ENCODE measurements at places on chromosomes 11 and 22.

DNA sequence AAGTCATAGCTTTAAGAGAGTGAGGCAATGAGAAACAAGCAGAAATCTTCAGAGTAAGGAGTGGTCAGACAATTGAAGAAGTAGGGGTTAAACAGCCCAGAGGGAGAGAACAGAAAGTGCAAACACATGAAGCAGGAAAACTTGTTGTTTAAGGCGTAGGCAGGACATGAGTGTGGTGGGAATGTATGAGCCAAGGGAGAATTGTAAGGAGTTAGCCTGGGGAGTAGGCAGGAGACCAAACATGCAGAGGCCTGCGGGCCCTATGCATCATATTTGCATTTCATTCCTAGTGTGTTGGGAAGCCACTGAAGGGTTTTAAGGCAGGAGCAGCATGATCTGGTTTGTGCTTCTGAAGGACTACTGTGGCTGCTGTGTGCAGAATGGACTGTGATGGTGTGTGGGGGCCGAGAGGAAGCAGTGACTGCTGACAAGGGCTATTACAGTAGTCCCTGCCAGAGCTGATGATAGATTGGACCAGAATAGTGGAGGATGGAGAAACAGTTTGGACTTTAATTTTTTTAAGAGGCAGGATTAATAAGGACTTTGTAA lies 179.9 kb upstream of the C11orf87 start:
- DNase-seq: no peak

- DNase-seq: no peak
These were observed 167.2 kb upstream of the ZBED5 start for GRCh38 chr11:11025087-11025486.

DNA sequence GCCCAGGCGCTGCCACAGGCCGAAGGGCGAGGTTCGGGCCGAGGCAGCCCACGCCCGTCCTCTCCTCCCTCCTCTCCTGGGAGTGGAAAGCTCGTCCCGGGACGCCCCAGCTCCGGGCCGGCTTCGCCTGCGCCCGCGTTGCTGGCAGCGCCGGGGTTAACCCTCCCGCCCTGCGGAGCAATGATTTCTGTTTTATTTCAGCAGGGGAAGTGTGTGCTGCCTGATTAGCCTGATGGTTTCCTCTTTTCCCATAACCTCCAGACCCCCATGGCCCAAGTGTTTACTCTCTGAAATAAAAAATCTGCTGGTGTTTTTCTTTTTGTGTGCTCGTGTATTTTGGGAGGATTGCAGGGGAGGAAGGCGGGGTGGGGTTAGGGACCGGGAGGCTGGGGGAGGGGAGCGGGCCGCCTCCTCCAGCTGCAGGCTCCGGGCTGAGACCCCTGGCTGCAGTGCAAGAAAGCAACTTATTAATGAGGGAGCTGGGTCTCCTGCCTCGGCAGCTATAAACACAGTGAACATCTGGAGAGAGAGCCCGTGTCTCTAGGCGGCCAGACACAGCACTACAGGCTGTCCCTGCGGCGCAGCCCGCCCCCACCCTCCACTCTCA lies 38.6 kb downstream of the ETS1 start:
- DNase-seq: peak; percentile 28

- DNase-seq: no peak
These were observed 12.2 kb downstream of the RIBC2 start for GRCh38 chr22:45425531-45426265.

DNA sequence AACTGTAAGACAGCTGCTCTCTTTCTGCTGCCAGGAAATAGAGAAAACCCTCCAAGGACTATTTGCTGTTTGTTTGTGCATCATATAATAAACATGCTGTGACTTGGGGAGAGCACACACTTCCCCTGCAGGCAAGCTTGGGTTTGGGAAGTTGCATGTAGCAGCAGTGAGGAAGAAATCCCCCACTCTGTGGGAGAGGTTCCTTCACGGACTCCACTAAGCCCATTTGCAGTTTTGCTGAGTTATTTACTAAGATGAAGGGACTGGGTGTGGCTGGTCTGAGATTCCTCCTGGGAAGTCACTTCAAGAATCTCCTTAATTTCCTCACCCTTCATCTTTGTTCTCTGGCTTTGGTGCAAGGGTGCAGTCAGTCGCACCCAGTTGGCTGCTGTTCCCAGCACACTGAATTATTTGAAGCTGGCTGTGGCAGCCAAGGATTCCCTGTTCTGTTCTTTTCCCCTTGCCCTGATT lies 104.9 kb downstream of the ARFGAP2 start:
- DNase-seq: no peak

- no peak for DNase-seq
These were observed 13.6 kb upstream of the FGF3 start for GRCh38 chr11:69832561-69833413.

DNA sequence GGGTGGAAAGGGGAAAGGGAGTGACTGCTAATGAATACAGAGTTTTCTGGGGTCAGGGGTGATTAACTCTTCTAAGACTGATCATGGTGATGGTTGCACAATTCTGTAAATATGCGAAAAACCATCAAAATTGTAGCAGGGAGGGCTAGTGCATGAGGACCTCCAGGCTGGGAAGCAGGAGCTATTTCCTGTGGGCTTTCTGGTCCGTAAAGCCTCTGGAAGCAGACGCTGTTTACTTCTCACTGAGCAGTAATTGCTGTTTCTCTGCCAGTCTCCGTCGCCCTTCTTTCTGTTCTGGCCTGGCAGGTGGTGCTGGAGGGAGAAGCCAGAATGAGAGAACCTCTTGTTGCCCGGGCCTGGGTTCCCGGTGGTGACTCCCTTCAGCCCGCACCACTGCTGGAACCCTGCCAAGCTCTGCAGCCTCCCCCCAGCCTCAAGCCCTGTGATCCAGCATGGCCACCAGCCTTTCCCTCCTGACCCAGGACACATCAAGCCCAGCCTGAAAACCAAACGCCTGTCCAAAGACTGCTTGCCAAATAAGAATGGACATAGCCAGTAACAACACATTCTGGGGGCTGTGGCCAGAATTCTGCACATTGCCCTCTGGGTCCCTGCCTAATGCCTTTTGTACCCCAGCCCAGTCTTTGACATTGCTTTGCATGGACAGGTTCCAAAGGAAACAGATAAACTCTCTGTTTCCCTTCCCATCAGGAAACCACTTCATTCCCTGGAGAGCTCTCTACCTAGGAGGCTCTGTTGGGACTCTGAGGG lies 201.0 kb upstream of the NAV2 start:
- DNase-seq: no peak

GRCh38 chr22:19522190-19522880 lies 1.9 kb downstream of the CLDN5 start:
- DNase-seq: no peak

- DNase-seq: peak; percentile 23
These were observed at the start of gene BCR for GRCh38 chr22:23180301-23180892. Gene BCR (plus strand): TSS chr22:23180509. CDS start chr22:23180961, 452 bp downstream.

DNA sequence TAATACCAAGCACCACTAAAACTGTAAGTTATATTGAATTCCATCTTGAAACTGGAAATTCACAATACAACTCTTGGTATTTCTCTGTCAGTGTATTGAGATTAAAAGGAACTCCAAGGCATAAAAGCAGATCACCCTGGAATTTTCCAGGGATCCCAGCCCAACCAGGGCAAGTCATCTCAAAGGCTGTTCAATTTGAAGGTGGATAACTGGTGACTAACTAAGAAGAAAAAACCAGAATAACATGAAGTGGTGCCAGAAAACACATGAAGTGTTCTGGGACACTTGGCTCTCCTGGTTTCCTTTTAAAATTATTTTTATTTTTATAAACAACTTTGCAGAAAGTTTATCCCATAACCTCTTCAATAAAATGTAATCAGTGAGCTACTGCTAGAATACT lies 7.8 kb upstream of the BMAL1 start:
- no peak for DNase-seq

DNA sequence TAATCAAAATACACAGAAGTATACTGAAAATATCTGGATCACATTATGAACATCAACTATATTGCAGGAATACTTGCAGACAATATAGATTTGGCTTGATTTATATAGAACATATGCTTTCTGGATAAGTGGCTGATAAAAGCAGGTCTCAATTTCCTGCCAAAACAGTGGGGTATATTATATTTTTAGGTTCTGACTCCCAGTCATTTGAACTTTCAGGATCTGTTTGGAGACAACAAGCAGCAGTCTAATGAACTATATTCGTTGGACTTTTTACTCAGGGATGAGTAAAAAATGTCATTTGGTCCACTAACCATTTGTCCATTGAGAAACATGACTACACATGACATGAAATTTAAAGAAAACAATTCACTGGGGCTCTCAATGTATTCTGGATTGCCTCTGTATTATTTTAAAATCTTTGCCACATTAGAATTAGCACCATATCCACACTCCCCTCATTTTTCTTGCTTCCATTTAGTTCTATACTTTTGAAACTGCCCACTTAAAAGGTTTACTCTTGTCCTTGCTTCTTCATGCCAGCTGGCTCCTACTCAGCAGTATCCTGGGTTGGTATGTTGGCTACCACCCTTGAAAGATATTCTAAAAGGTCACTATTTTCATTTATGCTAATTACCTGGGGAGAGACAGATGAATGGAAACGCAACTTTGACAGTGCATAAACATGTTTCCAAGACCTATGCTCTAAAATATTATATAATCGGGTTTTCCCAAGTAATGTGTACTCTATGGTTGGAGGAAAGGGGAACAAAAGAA lies 153.0 kb downstream of the APOL5 start:
- no peak for DNase-seq

- no peak for DNase-seq
These were observed 48.1 kb upstream of the SHISAL1 start for GRCh38 chr22:44360668-44361381.

- no peak for DNase-seq
These were observed 3.3 kb downstream of the RPLP2 start for GRCh38 chr11:813072-813455.

DNA sequence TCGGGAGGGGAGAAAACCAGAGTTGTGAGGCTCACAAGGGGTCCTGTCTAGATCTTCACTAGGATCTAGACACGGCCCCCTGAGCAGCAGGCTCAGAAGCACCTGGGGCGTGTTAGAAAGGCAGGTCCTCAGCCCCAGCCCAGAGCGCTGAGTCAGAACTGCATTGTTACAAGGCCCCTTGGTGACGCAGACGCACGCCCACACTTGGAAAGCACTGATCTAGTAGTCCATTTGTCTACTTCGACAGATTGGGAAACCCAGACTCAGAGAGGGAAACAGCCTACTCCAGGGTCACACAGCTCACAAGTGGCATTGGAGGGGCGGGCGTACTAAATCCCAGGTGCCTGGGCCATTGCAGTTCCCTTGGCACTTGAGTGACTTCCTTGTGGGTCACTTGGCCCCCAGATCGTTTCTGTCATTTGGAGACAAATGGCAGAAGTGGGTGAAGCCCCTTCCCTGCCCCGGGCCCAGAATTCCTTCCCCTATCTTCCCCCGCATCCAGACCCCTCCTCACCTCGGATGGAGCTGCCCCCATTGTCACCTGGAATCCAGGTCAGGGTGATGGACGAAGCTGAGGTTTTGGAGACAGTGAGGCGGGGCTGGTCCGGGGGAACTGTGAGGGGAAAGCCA lies 110.8 kb downstream of the CEP164 start:
- no peak for DNase-seq

DNA sequence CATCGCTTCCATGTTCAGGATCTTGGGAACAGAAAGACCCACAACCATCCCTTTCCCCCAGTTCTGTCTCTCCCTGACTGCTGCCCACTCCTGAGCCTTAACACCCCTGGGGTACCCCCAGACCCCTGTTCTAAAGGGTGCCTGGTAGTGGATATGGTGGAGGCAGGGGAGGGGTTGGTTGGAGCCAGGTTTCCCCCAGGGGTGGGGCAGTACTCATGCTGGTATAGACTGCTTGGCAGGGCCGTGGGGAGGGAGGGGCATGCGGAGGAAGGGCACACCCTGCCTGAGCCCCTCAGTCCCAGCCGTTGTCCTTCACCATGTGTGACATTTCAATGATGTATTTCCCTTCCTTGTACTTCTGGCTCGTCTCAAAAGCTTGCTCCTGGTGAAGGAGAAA lies 4.0 kb downstream of the YPEL4 start:
- DNase-seq: no peak

DNA sequence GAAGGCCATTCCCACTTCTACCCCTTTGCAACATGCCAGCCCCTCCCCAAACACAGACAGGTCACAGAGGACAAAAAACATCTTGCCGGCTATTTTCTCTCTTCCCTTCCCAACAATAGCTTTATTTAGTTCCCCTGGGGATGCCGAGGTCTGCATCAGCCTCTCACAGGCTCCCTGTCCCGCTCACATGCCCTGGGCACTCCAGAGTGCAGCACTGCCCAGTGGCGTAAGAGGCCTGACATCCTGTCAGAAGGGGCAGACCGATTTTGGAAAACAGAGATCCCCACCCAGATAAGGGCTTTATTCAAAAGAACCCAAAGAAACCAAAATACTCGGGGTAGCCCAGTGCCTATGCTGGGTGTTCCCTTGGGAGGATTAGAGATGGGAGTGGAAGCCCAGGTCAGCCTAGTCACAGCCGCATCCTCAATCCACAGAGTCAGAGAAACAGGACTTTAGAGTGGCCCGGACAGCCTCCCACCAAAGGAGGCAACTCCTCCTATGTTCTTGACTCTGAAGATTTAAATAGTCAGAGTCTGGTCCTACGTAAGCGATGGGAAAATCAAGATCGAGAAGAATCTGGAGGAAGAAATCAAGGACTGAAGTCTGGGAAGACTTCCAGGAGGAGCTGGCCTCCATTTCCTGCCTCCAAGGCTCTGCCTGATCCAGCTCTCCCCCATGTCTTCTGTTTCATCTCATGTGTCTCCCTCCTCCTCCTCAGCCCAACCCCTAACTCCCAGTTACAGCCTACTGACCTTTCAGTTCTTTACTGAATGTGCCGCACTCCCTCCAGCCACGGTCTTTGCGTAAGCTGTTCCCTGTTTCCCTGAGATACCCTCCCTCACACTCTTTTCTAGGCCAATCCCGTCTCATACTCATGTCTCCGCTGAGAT lies 129.3 kb downstream of the FBXO7 start:
- no peak for DNase-seq

DNA sequence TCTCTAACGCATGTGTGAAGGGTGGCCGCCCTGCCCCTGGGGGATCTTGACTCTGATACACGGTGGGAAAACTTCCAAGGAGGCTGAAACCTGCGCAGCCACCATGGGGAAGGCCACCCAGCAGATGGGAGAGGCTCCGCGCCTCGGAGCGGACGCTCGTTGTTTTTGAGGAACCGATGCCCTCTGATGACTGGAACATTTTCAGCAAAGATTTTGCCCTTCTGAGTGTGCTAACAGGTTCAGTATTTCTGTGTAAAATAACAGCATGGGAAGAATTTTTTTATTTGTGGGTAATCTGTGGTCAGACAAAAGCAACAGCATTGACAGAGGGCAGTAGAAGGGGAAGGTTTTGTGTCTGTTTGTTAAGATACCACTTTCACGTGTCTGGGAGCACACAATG lies 16.7 kb downstream of the MB start:
- DNase-seq: no peak
